ENCODE measurements at places on chromosomes 1 and 21. TPM values are rescaled to one million over a fixed set of nuclear protein-coding genes. Genes with fewer than 3 reads are reported as not detected.

ZMYND12 gene
- 0.32 TPM for total RNA-seq

ARTN gene
- total RNA-seq: 1.4 TPM

RXFP4 gene
- total RNA-seq: not detected

RYR2 gene
- total RNA-seq: 8.0 TPM

CD1B gene
- total RNA-seq: not detected

DFFB gene
- total RNA-seq: 6.6 TPM

VAMP4 gene
- 6.2 TPM for total RNA-seq

OR6K3 gene
- total RNA-seq: not detected

DPH5 gene
- total RNA-seq: 23.2 TPM

RIMKLA gene
- 0.05 TPM for total RNA-seq

UBASH3A gene
- not detected for total RNA-seq

WNT3A gene
- not detected for total RNA-seq

DCST2 gene
- 0.19 TPM for total RNA-seq

ADGRL4 gene
- total RNA-seq: 5.2 TPM

KCNJ9 gene
- not detected for total RNA-seq

ILDR2 gene
- 0.64 TPM for total RNA-seq

NCAM2 gene
- total RNA-seq: 11.2 TPM

UTS2 gene
- not detected for total RNA-seq

OR2M4 gene
- 0.08 TPM for total RNA-seq

PLA2G5 gene
- not detected for total RNA-seq

CD101 gene
- 0.41 TPM for total RNA-seq
